ENCODE measurements at places on chromosomes 1 and 21.

DNA sequence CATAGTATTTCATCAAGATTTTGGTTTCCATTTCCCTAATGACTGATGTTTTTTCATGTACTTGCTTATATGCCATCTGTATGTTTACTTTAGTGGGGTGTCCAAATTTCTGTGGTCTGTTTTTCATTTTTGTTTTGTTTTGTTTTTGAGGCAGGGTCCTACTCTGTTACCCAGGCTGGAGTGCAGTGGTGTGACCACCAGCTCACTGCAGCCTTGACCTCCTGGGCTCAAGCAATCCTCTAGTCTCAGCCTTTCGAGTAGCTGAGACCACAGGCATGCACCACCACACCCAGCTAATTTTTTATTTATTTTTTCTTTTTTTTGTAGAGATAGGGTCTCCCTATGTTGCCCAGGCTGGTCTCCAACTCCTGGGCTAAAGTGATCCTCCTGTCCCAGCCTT lies 378.0 kb upstream of the VAMP3 start:
- DNase-seq = no peak

GRCh38 chr1:192689459-192689858 lies 53.5 kb downstream of the RGS13 start:
- no peak for DNase-seq

GRCh38 chr1:197774466-197775281 lies 606 bp downstream of the DENND1B start:
- DNase-seq = peak; percentile 53

DNA sequence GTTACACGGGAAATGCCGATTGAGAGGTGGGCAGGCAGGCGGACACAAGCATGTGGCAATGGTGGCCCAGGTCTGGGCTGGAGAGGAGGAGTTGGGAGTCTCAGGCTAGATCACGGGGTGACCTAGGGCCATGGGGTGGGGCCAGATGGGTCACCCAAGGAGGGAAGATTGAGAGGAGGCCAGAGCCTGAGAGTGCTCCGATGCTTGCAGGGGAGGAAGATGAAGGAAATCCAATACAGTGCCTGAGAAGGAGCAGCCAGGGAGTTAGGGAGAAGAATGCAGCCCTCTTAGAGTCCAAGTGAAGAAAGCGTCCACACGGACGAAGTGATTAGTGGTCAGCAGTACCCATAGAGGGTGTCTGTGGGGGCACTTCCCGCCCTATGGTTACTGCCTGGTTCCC lies 61.4 kb upstream of the FAM3B start:
- DNase-seq = no peak

Measured in ovary (tissue), 10 donors.